Karpas-422 (cell line): ENCODE measurements at places on chromosomes 6 and 20. TPM values are rescaled to one million over a fixed set of nuclear protein-coding genes. Genes with fewer than 3 reads are reported as not detected.

Gene OR2J3
- total RNA-seq, result not detected in 2 replicates

Gene MLN
- not detected in 2 replicates for total RNA-seq

Gene ARFGEF3
- total RNA-seq, result 0.04 TPM in 1 of 2 replicates, not detected in the other

Gene TFAP2B
- total RNA-seq, result not detected in 2 replicates

Gene CRISP1
- total RNA-seq, result not detected in 2 replicates

Gene ADGRB3
- not detected in 2 replicates for total RNA-seq

Gene DUSP22
- 13.2 and 15.7 TPM in 2 replicates for total RNA-seq

Gene IL17F
- total RNA-seq, result not detected in 2 replicates

Gene POM121L2
- not detected in 2 replicates for total RNA-seq

Gene GPLD1
- total RNA-seq, result 8.5 and 9.0 TPM in 2 replicates

Gene RAD21L1
- total RNA-seq, result not detected in 2 replicates

Gene ANKEF1
- total RNA-seq, result 3.3 and 9.6 TPM in 2 replicates

Gene LGSN
- total RNA-seq, result not detected in 2 replicates

Gene NKAPL
- total RNA-seq, result 0.11 TPM in 1 of 2 replicates, not detected in the other

Gene DNMT3B
- 0.63 and 1.0 TPM in 2 replicates for total RNA-seq

Gene EYS
- total RNA-seq, result not detected in 2 replicates

Gene SLC16A10
- total RNA-seq, result 0.37 and 1.6 TPM in 2 replicates

Gene GHRH
- total RNA-seq, result not detected in 2 replicates

Gene SAMD3
- not detected in 2 replicates for total RNA-seq

Gene HLA-DQA1
- 216 and 309 TPM in 2 replicates for total RNA-seq

Gene FKBP1C
- total RNA-seq, result not detected in 2 replicates

Gene DYNLT2
- total RNA-seq, result 5.8 and 6.1 TPM in 2 replicates

Gene PNPLA1
- not detected in 2 replicates for total RNA-seq

Gene B3GAT2
- not detected in 2 replicates for total RNA-seq

Gene SIRPD
- not detected in 2 replicates for total RNA-seq

Gene ARFGEF2
- 28.7 and 37.9 TPM in 2 replicates for total RNA-seq

Gene TPX2
- 54.0 and 55.5 TPM in 2 replicates for total RNA-seq

Gene OTOR
- not detected in 2 replicates for total RNA-seq

Gene ECT2L
- not detected in 2 replicates for total RNA-seq

Gene GNRH2
- total RNA-seq, result 0.52 and 2.7 TPM in 2 replicates

Gene TMEM217
- 0.22 TPM in 1 of 2 replicates, not detected in the other for total RNA-seq

Gene LY6G5B
- total RNA-seq, result 3.4 and 7.3 TPM in 2 replicates

Gene EYA2
- not detected in 2 replicates for total RNA-seq

Gene HLA-DOB
- total RNA-seq, result 77.3 and 91.6 TPM in 2 replicates

Gene TMEM170B
- 0.36 and 2.4 TPM in 2 replicates for total RNA-seq

Gene OGFRL1
- total RNA-seq, result 31.0 and 59.9 TPM in 2 replicates

Gene HLA-DQB1
- 79.1 and 126 TPM in 2 replicates for total RNA-seq

Gene SAPCD1
- 1.8 and 14.0 TPM in 2 replicates for total RNA-seq

Gene HCRTR2
- total RNA-seq, result not detected in 2 replicates

Gene CALHM5
- not detected in 2 replicates for total RNA-seq

Gene OARD1
- total RNA-seq, result 37.5 and 41.6 TPM in 2 replicates

Gene GSTA3
- total RNA-seq, result not detected in 2 replicates

Gene SIGLEC1
- not detected in 2 replicates for total RNA-seq

Gene DLK2
- total RNA-seq, result 1.5 and 3.1 TPM in 2 replicates

Gene PRR18
- total RNA-seq, result 0.14 TPM in 1 of 2 replicates, not detected in the other

Gene CAGE1
- not detected in 2 replicates for total RNA-seq
